ENCODE measurements at places on chromosomes 3 and 15. TPM values are rescaled to one million over a fixed set of nuclear protein-coding genes. Genes with fewer than 3 reads are reported as not detected.
A peak's percentile ranks its signal among the peaks of the same experiment; 100 is the strongest.

ATOSA gene
- 28.4 TPM for polyA plus RNA-seq

DNA sequence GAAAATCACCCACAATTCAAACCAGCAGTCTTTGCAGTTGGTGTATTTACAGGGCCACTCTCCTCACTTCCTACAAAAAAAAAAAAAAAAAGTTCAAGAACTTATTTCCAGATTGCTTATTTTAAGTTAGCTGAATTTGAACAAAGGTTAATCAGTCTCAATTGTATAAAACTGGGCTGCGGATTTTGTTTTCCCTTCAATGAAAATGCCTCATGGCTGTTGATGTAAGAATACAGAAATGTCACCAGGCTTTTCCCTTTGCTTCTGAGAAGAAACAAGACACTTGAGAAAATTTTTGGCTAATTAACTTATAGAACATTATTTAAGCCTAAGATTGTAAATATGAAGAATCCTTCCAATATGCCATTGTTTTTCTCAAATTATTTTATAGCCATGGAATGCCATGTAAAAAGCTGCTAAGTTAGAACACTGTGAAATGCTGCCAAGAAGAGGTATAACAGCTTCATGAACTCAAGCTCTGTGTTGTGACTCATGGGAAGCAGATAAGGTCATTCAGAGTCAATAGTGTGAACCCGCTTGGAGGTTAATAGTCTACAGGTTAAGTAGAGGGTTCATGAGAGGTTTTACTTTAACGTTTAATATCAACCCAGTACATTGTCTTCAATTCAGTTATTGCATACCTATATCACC lies 84.3 kb upstream of the ABI3BP start:
- DNase-seq, result no peak

RYR3 gene
- 36.5 TPM for polyA plus RNA-seq

SLC6A11 gene
- polyA plus RNA-seq, result 0.57 TPM

DNA sequence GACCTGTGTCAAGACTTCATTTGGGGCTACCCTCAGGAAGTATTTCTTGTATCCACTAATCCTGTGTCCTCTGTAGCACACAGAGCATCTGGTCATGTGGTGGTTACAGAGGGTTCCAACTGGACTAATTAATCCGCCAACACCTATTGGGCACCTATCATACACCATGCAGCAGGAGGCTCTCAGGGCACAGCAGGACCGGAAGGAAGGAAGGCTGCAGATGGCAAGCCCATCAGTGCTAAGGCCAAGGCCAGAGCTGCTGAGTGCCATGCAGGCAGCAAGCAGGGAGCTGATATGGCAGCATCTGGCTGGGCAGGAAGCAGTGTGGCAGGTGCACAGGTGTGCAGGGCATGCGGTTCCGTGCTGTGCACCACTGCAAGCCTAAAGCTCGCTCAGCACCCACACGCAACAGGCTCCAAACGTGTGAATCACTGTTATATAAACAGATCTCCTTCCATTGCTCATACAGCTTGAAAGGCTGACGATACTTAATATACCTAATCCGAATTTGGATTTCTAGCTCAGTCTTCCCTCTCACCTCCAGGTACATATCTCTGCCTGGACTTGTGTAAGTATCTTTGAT lies 64.4 kb upstream of the SNRPA1 start:
- no peak for DNase-seq

DNA sequence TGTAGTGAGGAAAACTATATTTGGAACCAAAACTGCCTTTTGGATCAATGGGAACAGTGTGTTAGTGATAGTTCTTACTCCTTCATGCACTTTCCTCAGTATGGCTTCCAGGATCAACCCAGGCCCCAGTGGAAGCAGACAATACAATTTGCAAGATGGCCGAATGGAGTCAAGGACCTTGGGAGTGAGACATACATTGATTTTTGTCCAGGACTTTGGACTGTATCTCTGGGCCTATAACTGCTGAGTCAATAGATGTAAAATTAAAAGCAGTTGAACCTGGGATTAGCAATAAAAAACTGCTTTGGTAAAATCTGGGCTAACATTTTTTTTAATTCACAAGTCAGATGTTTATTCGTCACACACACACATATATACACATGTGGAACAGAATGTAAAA lies 1.8 kb downstream of the ARRDC4 start:
- DNase-seq, result no peak

DNA sequence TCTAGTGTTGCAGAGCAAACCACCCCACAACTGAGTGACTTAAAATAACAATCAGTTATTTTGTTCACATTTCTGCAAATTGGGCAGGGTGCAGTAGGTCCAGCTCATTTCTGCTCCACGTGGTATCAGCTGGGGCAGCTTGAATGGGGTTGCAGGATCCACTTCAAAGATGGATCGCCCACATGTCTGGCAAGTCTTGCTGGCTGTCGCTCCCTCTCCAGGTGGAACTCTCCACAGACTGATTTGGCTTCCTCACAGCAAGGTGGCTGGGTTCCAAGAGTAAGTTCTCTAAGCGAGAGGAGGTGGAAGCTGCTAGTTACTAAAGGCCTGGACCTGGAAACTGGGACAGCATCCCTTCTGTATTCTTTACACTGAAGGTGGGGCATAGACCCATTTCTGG lies 213.3 kb downstream of the SLC9A9 start:
- no peak for DNase-seq

DNA sequence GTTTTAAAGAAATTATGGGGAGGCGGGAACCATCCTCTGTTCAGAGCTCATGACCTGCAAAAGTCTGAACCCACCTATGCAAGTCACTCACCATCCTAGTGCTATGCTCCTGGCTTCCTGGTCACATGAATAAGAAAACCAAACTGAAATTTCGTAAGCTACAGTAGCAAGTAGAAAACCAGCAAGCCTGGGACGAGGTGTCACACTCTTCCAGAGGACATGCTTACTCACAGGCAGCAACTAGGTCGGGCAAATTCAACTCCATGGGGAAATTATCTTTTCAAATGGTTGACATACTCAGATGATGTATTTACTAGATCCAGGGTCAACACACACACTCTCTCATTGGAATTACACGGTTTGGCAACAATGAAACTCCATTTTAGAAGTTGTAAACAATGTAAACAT lies 31.3 kb downstream of the LDHAL6B start:
- no peak for DNase-seq

- peak; percentile 54 for DNase-seq
Measured at GRCh38 chr3:104907507-104907906, 459.2 kb upstream of the ALCAM start.

DNA sequence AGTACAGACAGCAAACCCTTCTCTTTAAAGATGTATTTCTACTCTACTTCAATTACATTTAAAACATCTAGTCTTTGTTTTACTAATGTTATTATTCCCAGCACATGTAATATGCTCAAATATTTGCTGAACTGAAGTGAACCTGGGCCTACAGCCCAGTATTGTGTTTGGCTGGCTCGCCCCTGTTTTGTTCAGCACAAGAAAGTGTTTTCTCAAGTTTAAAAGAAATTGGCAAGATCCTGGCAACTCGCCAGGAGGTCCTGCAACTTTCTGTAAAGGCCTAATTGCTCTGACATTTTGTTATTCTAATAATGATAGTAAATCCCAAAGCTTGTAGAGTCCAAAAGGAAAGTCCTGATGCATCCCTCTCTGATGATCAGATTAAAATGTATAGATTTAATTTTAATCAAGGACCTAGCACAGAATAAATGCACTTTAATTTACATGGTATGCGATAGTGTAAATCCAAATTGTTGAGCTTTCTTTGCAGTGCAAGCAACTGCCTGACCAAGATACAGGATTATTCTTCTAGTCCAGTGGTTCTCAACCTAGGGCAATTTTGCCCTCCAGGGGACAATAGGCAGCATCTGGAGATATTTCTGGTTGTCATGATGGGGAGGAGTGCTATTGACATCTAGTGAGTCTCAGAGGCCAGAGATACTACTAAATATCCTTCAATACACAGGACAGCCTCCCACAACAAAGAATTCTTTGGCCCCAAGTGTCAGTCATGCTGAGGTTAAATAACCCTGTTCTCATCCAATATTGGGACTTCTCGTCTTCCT lies 35.7 kb upstream of the TMOD3 start:
- peak; percentile 72 for DNase-seq

- DNase-seq, result no peak
Measured at GRCh38 chr15:83356501-83357399, 72.3 kb upstream of the BNC1 start.

DNA sequence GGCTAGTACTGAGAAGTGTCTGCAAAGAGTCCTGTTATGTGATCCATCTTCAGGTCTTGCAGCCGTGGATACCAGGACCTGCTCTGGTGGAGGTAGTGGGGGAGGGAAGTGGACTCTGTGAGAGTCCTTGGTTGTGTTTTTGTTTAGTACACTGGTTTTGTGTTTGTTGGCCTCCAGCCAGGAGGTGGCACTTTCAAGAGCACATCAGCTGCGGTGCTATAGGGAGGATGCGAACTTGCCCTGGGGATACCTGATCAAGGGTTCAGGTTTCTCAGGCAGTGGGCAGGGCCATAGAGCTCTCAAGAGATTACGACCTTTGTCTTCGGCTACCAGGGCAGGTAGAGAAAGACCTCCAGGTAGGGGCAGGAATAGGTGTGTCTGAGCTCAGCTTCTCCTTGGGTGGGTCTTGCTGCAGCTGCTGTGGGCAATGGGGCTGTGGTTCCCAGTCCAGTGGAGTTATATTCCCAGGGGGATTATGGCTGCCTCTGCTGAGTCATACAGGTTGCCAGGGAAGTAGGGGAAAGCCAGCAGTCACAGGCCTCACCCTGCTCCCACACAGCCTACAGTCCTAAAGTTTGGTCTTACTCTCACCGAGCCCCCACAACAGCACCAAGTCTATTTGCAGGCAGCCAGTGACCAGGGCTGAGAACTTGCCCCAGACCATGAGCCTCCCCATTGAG lies 132.8 kb upstream of the NPHP3 start:
- DNase-seq, result no peak

- DNase-seq, result peak; percentile 52
Measured at GRCh38 chr15:31472636-31473384, 146.2 kb downstream of the KLF13 start.

DNA sequence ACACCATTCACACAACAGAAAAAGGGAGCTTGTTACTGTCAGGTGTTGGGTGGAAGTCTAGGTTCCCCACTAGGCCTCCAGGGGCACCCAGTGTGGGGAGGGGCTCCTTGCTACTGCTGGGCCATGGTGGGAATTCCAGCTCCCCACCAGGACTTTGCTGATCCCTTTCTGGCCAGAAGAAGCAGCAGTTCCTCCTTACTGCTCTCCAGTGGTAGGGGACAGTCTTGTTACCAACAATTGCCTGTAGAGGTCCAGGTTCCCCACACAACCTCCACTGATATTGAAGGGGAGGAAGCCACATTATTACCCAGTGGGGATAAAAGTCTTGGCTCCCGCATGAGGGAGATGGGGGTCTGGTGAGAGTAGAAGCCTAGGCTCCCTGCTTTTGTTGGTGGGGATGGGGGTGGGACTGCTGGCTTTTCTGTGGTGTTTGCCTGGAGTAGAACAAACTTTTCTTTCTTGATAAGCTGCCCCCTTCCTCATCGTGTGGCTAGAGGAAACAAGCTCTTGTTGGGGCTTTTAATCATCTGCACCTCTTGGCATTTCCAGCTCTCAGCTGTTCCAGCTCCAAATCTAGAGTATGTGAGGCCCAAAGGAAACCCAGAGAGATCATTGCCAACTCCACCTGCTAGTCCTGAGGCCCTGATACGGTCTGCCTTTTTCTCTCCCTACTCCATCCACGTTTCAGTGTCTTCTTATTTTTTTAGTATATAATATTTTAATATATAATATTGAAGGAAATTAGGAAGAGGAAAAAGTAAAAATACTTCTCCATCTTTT lies 824.2 kb downstream of the AGBL1 start:
- DNase-seq, result no peak

GRCh38 chr15:61295239-61295638 lies 66.1 kb upstream of the RORA start:
- no peak for DNase-seq

DNA sequence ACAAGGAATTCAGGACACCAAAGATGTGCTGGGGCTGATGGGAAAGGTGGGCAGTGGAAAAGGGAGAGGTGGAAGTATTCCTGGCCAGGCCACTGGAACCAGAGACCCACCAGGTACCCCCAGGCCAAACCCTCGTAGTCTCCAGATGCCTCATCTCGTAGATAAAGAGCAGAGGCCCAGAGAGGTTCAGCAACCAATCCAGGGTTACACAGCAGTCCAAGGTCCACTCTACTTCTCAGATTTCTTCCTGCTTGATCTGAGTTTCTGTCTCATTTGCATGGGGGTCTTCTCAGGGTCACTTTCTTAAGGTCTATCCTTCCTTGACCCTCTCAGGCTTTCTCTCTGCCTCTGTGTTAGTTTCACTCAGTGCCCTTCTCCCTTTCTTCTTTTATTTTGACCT lies 5.1 kb downstream of the TTC21A start:
- no peak for DNase-seq

- no peak for DNase-seq
Measured at GRCh38 chr3:108131475-108132134, 40.8 kb upstream of the CD47 start.

STRIT1 gene
- 28.6 TPM for polyA plus RNA-seq

DNA sequence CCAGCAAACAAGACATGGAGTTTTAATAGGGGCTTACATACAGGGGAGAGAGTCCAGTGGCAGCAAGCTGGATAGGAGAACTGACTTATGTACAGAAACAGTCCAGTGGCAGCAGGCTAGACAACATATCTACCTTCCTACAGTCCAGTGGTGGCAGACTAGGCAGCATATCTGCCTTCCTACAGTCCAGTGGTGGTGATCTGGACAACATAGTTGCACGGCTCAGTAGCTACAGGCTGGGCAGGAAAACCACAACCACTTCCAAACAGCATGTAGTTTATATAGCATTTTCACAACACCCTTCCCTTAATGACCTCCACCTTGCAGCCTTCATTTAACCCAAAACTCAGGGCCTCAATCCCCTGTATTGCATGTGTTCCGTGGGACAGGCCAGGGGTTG lies 181.3 kb upstream of the EIF1B start:
- DNase-seq, result no peak

DNA sequence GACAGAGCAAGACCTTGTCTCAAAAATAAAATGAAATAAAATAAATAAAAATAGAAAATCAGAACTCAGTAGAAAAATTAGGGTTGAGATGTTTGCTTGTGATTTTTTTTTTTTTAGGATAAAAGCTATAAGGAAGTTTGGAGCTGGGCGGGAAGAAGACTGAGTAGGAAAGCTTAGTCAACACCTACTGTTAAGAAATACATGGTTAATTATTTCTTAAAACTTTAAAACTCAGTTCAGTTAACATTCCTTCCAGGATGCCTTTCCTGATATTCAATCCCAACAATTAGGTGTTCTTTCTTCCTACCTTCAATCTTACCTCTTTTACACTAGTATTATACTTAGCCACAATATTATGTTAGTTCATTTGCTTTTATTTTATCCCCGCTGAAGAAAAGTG lies 246.2 kb downstream of the LSAMP start:
- DNase-seq, result no peak

GRCh38 chr3:169539856-169540255 lies 123.7 kb downstream of the MECOM start:
- DNase-seq, result no peak

SPINT1 gene
- polyA plus RNA-seq, result 1.0 TPM
